ENCODE measurements at places on chromosomes 1 and 21.

DNA sequence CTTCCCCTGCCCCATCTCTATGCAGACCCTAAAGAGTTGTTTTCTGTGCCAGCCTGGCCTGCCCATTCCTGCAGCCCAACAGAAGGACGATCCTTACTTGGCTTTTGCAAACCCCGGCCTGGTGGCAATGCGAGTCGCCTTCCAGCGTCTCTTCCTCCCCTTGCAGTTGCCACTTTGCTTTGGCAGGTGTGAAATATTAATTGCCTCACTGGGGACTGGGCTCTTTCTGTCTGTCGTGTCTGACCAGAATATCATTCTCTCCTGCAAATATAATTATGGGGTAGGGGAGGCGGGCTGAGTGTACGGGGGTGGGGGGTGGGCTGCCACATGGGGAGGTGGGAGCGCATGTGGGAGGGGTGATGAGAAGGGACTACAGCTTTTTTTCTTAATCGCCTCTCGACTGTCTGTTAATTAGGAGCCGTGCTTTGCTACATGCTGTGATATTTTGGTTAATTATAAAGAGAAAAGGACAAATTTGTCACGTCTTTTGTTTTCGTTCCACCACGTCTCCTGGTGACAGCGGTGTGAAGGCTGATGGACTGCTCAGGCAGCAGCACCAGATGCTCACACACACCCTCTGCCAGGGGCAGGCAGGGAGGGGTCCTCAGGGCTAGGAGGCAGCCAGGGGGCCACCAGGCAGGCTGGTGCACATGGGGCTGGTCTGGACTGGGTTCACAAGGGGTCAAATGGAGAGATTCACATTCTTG is 80.1 kb upstream of the CD34 start:
- peak; percentile 73 for DNase-seq

GRCh38 chr1:1420654-1421141 is 378 bp downstream of the ANKRD65 start:
- no peak for DNase-seq

- no peak for DNase-seq
These were observed 17.6 kb downstream of the FCRL4 start for GRCh38 chr1:157580179-157580827.

GRCh38 chr1:186854102-186854501 is 25.4 kb downstream of the PLA2G4A start:
- no peak for DNase-seq

- no peak for DNase-seq
These were observed 55.6 kb downstream of the L1TD1 start for GRCh38 chr1:62250126-62250726.

DNA sequence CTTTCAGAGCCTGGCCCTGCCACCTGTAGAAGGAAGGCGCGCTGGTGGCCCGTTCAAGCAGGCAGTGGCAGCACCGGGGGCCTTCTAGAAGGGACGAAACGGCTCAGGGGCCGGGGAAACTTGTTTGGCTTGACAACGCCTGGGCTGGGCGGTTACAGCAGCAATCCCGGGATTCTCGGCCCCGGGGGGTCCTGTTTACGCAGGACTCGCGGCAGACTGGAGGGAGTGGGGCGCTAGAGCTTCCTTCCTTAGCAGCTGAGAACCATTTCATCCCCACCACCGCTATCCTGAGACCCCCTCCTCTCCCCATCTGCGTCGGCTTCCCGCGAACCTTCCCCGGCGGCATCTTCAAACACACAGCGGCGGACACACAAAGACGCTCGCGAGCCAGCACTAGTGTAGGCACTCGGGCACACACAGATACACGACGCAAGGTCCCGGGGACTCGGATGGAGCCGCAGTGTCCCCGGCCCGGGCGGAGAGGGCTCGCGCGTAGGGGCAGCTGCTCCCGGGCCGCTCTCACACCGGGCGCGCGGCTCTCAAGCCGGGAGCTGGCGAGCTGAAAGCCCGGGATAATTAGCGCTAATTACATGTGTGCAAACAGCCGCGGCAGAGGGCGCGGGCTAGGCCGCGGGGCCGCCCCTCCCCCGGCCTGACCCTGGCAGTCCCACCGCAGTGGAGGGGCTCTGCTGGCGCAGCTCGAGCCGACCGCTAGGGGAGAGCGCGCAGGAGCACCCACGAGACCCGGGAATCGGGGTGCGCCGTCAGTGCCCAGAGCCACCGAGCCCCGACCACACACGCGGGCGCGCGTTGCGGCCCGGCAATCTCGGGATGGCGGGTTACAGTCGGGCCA is 271.4 kb downstream of the FOXD2 start:
- DNase-seq, result no peak

DNA sequence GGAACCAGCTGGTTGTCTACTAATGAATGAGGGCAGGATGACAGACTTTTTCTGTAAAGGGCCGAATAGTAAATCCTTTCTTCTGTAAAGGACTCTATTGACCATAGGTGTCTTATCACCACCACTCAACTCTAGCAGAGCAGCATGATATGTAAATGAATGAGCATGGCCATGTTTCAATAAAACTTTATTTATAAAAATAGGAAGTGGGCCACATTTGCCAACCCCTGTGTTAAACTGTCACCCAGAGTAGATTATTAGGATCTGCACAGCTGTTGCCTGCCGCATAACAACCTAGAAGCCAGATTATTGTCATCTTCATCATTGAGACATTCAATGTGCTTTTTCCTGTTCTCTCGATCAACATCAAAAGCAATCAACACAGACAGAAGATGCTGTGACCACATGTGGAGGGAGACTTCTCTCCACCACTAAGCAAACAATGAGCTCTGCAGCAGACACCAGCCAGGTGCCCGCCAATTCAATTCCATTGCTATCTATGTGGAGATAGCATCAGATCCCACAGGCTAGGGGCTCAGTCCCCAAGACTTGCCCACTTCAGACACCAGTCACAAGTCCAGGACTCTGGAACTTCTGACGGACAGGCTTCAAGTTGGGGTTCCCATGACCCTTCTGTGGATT is 6.8 kb upstream of the EFHD2 start:
- no peak for DNase-seq

Measured in osteocyte (in vitro differentiated cells).